Right atrium auricular region (tissue), 2 donors: ENCODE measurements at places on chromosomes 1 and 21. TPM values are rescaled to one million over a fixed set of nuclear protein-coding genes. Genes with fewer than 3 reads are reported as not detected.

AXDND1 gene
- not detected for total RNA-seq

OVAAL gene
- 0.70 TPM for total RNA-seq

FMO1 gene
- 0.37 TPM for total RNA-seq

AMPD1 gene
- total RNA-seq: not detected

RNU1-3 gene
- total RNA-seq: not detected

NBPF19 gene
- total RNA-seq: 5.3 TPM

ITLN2 gene
- 2.0 TPM for total RNA-seq

YTHDF2 gene
- total RNA-seq: 31.5 TPM

LHX4 gene
- not detected for total RNA-seq

DSCAM gene
- not detected for total RNA-seq

MAP10 gene
- 2.1 TPM for total RNA-seq

HSD11B1 gene
- total RNA-seq: 3.7 TPM
